Dorsolateral prefrontal cortex (tissue), 122 donors: ENCODE measurements at places on chromosomes 3 and 15. TPM values are rescaled to one million over a fixed set of nuclear protein-coding genes. Genes with fewer than 3 reads are reported as not detected.

DNA sequence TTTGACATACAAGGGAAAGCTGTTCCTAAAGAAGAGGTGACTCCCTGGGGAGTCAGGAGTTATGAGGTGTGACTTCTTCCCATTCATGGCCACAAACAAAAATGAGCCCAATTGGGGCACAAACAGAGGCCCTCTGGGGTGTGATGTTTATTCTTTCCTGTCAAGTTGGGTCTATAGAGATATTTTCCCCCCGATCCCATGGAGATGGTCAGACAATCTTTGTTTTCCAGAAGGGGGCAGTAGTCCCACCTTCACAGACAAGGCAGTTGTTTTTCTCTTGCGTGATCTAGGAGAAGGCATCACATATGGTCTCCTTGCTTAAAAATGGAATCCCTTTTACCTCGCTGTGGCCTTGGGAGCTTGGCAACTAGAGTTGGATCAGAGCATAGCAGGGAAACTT lies 110.3 kb downstream of the MFSD1 start:
- DNase-seq, result no peak

- no peak for DNase-seq
Observed at GRCh38 chr3:107411056-107411455, 33.8 kb downstream of the CCDC54 start.

DNA sequence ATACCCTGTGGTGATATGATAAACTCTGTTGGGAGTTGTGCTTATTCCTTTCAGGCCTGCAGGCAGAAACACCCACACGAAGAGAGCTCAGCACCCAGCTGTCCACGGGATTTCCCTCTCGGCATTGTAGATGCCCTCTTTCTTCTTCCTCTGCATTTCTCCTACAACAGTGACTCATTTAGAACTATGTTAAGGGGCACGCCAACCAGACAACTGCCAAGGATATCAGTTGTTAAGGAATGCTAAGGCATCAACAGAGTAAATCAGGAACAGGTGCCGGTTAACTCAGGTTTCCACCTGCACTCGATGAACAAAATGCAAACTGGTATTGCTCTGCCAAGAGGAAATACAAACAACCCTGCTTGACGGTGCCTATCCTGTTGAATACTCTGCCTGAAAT lies 270.0 kb upstream of the PEX5L start:
- peak; percentile 55 for DNase-seq

DNA sequence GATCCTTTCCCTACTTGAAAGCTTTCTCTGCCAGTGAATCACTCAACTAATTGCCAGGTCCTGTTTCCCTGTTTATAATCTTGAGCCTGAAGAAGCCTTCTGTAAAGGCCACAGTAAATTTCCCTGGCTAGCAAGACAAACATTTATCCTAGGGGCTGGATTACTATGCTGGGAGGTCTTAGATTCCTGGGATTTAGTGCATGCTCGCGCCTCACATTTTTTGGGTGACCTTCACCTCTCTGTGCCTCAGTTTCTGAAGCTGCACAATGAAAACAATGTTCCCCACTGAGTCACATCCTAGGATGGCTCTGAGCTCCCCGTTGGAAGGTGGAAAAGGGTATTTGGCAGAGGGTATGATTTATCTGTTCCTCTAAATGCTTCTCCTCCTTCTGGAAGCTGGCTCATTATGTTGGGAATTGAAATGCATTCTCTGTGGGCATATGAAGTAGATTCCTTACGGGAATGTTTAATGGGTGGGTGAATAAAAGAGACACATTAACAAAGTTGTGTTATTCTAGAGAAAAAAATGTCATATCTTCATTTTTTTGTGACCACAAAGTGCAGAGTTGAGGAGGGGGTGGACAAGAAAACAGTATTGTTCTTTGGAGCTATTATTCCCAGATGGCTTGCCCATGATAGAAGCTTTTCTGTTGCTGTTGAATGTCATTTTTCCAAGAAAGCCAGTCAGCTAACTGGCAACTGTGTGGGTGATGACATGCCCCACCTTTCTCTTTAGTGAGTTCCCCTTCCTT lies 32.4 kb downstream of the LSM3 start:
- DNase-seq, result no peak

FBXO40 gene
- 1.9 TPM for total RNA-seq

CCDC54 gene
- total RNA-seq, result not detected

TMCC1 gene
- total RNA-seq, result 71.3 TPM
